Brain microvascular endothelial cell (primary cell): ENCODE measurements at places on chromosomes 4 and X.
A peak's percentile ranks its signal among the peaks of the same experiment; 100 is the strongest.

DNA sequence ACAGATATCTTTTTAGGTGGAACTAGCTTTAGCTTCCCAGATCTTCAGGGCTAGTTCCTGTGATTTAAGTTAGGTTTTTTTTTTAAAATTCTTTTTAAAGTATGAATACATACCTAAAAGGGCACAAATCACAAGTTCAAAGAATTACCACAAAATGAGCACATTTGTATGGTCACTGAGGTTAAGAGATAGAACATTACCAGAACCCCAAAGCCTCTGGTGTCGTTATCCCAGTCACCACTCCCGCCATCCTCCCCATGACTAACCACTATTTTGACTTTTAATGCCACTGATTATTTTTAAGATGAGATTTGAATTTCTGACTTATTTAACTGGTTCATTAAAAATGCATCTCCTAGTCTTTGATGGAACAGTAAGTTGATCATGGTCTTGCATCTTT is 5.4 kb downstream of the PGK1 start:
- DNase-seq, result no peak

- no peak for DNase-seq
These were observed 22.9 kb upstream of the GABRQ start for GRCh38 chrX:152614791-152615190.

DNA sequence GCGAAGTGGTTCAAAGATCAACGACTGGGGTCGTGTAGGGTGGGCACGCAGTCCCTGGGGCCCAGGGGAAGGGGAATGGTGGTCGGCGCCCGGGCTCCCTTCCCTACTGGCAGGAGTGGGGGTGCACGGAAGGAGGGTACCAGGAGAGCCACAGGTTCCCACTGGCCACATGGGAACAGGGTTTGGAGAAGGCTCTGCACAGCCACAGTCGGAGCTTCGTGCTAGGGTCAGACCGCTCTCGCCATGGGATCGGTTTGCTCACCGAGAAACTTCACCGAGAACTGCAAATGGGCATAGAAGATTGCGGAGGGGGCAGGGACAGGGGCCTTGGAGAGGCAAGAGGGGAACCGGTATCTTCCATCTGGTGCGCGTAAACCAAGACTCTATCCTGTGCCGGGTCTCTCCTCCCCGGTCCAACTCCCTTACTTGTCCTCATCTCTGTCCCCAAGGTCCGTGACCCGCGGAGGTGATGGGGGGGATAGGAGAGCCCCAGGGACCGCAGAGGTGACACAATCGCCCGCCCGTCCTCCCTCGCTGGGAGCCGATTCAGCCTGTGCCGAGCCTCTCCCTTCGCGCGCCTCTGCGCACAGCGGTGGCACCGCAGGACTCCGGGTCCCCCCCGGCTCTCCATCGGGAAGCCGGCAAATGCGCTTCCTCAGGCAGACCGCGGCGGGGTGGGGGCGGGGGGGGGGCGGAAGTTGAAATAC is 1.0 kb downstream of the SCD5 start:
- no peak for DNase-seq

DNA sequence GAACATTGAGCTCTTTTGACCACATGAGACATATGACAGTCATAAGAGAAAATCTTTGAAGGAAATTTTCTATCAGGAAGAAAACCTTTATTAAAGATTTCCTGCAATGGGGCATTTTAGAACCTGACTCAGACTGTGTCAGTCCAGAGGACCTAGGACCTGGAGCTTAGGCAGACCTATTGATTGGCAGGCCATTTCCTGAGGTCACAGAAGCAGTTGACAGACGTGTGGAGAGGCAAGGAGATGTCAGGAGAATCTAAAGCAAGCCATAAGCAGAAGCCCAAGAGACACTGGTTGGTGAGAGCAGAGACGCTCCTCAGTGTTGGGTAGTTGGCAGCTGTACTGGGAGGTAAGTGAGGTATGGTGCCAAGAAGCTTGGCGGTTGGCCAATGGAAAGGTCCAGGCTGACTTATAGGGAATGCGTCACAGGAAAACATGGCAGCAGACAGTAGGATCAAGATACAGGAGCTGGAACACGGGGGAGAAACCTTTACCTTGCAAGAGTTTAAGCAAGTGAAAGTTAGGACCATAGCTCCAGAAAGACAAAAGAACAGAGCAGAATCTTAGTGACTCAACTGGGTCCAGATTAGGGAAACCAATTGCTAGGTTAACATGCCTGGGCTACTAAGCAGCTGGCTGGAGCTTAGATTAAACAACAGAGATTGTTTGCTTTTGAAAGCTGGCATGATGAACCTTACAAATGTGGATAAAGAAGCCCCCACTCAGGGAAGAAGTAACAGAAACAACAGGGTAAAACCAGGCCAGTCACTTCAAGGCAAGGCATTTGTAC is 18.6 kb downstream of the PALLD start:
- no peak for DNase-seq

DNA sequence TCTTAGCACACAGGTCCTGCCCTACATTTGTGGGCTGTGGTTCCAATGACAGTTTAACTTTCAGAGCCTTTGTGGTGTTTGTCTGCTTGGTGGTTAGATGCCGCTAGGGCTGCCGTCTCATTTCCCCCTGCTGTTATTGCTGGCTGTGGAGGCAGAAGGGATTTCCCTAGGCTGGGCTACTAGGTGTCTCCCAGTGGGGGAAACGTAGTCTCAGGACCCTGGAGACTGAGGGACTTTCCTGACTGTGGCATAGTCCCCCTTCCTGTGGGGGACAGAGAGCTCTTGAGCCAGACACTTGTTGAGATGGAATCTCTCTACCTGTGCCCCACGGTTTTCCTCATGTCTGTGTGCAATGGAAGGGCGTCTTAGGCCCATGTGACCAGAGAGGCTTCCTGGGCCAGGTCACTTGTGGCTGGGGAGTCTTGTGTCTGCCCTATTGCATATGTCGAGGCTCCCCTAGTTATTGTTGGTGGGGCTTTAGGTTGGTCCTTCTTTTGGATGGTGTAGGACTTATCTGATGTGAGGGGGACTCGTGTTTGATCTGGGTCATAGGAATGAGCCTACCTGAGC is 68.2 kb downstream of the ARHGAP10 start:
- DNase-seq, result peak; percentile 49

- DNase-seq, result no peak
These were observed 176.5 kb downstream of the GPM6A start for GRCh38 chr4:175635546-175635945.

DNA sequence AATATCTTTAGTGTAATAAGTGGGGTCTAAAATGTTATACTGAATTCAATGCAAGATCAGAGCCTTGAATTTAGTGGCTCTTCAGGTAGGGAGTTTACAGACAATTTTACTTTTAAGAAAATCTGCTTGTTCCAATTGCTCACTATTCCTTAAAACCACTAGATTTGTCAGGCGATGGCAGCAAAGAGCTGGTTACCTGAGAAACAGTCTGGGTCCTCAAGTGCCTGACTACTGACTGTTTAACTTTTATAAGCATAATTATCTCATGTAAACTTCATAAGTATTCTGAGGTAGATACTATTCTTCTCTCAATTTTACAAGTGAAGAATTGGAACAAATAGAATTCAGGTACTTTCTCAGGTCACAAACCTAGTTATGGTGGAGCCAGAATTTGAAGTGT is 84.3 kb downstream of the RRAGB start:
- no peak for DNase-seq

GRCh38 chr4:186204686-186205085 is 13.3 kb downstream of the CYP4V2 start:
- DNase-seq, result no peak

GRCh38 chr4:178068136-178068535 is 625.9 kb upstream of the AGA start:
- DNase-seq, result no peak
